ENCODE measurements at places on chromosomes 1 and 21.

DNA sequence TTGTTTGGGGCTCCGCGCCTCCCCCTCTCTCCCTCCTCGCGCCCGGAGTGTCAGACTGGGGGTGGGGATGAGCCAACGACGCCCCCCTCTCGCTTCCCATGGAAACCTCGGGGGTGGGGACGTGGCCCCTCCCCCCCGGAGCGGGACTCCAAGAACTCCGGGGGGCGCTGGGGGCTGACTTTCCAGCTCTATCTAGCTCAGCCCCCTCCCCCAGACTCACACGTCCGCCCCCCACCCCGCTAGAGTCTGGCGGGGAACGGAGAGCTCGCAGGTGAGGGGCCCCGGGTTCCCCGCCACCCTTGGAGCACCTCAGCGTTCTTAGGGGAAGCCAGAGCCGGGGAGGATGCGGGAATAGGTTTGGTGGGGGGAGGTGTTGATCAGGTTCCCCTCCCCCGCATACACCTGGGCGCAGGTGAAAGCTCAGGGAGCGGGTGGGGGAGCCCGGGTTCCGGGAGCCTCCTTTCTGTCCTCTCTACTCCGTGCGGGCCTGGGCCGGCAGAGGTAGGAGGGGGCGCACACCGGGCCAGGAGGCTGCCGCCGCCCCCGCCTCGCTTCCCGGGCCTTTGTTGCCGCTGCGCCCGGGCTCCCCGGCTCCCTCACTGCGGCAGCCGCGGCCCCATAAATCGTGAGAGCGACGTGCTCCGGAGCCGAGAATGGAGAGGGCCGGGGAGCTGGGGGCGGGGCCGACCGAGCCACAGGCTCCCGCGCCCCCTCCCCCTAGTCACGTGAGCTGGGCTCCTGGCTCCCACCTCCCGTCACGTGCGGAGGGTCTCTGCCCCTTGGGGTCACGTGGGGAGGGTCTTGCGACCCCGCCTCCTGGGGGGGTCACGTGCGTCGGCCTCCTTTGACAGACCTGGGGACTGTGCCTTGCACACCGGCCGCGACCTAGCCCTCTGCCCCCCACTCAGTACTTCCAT, 1.9 kb downstream of the EFNA3 start:
- no peak for DNase-seq

DNA sequence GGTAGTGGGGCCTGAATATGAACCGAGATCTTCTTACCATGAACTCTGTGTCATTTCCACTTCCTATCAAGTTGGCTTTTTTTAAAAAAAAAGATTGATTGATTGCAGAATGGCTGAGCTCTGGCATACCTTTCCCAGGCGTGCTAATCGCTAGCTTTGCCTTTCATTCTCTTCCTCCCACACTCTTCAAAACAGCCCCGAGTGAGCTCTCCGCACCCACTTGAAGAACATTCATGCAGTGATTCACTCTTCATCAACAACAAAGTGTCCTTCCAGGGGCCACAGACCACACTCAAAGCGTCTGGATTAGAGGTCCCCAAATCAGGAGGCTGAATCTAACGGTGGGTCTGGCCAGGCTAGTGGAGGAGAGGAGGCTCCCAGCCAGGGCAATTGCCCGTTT, 96.3 kb upstream of the GALNT2 start:
- DNase-seq: no peak

- no peak for DNase-seq
Measured at GRCh38 chr1:37797750-37798345, 4.2 kb downstream of the MANEAL start.

DNA sequence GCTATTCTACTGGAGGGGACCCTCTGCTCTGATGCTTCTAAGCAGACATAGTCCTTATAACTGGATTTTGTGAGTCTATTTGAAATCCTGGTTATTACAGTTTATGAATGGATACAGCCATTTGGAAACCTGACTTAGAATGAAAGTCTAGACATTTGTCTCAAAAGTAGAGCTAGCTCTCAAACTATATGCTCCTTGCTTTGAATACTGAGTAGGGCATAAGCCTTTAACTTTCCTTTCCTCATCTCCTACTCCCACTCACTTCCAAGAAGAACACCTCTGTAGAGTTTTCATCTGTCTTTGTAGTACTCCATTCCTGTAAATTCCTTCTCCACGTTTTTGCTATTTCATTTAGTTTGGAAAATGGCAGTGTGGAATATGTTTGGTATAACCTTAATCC, 9.0 kb upstream of the ARID1A start:
- no peak for DNase-seq

DNA sequence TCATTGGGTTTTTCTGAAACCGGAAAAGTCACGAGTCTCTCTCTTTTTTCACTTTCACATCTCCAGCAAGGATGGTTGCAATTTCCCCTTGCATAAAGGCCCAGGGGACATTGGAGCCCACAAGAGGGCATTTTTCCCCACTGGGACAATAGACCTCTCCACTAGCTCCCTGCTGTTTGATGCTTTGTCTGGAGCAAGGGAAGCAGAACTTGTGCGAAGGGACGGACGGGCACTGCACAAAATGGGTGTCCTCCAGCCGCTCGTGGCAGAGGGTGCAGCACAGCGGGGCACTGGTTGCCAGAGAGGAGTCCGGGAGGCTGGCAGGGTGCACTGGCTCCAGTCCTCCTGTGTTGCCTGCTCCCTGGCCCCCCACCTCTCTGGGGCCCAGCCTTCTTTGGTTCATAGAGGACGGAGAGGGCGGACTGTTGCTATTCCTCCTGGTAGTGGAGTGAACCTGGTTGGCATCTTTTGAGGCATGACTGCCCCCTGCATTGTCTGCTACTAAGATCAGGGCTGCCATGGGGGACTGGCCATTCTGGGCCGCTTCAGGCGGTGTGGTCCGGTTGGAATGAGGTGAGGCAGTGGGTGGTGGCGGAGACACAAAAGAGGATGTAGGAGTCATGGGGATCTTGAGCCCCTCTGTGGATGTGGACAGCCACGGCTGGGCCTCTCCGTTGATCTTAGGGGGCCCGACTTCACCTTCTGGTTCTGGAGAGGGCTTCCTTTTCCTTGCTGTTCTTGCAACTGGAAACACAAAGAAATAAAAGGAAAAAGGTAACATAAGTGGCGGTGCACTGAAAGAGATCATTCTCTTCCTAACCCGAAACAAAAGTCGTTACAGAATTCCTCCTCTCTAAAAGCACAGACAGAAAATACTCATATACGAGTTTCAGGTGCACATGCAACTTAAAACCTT, 2.6 kb downstream of the IRF2BP2 start:
- DNase-seq: no peak

- no peak for DNase-seq
Measured at GRCh38 chr1:158457246-158457645, 4.4 kb upstream of the OR10K1 start.

GRCh38 chr1:230975636-230976035, 3.0 kb downstream of the TTC13 start:
- no peak for DNase-seq

GRCh38 chr1:205693421-205693991, 13.2 kb upstream of the SLC45A3 start:
- DNase-seq: no peak

DNA sequence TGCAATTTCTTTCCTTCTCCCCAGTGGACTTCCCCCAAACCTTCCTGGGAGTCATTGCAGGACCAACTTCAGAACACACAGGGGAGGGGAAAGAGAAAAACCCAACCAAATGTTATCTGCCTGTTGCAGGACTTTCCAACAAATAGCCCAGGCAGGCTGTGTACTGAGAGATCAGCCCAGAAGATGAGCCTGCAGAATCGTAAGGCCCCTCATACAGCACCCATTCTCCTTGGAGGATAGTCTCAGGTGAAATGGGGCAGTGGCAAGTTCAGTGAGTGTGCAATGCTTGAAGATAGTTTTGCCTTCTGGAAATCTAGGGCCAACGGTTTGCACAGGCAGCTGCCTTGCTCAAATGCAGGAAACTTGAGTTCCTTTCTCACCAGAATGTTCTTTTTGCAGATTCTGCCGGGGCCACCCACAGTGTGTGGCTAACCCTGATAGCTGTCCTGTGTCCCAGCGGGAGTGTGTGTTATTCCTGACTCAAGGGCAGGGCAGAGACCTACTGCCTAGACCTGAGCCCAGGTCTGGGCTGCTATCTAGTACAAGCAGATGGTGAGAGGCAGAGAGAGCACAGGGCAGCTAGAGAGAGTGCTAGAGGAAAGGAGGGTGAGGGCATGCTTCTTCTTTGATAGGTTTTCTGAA, 48.8 kb downstream of the GADD45A start:
- no peak for DNase-seq

DNA sequence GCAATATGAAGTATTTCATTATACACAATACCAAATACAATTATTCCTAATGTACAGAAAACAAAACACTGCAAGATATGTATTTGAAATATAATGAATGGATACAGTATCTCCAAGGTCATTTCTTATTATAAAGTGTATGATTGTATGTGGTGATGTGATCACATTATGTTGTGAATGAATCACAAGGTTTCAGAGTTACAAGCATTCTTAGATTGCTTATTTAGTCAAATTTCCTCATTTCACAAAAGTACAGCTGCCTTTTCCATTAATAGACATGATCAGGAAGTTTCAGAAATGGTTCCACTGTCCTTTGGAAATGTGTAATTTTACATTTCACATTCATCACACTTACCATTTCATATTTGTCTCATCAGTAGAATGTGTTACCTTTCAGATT, 28.3 kb upstream of the NEK7 start:
- DNase-seq: no peak

DNA sequence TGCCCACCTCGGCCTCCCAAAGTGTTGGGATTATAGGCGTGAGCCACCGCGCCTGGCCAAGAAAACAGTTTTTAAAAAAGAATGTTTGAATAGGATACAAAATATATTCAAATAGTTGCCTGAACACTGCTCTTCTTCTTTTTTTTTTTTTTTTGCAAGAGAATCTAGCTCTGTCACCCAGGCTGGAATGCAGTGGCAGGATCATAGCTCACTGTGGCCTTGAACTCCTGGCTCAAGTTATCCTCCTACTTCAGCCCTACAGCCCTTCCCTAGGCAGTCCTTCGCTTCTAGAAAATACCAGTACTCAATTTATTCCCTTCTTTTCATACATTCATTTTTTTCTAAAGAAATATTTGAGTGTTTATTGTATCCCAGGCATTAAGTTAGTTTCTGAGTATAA, 67.9 kb downstream of the OSBPL9 start:
- DNase-seq: no peak

GRCh38 chr1:237478842-237479241, 411.9 kb downstream of the ZP4 start:
- no peak for DNase-seq

DNA sequence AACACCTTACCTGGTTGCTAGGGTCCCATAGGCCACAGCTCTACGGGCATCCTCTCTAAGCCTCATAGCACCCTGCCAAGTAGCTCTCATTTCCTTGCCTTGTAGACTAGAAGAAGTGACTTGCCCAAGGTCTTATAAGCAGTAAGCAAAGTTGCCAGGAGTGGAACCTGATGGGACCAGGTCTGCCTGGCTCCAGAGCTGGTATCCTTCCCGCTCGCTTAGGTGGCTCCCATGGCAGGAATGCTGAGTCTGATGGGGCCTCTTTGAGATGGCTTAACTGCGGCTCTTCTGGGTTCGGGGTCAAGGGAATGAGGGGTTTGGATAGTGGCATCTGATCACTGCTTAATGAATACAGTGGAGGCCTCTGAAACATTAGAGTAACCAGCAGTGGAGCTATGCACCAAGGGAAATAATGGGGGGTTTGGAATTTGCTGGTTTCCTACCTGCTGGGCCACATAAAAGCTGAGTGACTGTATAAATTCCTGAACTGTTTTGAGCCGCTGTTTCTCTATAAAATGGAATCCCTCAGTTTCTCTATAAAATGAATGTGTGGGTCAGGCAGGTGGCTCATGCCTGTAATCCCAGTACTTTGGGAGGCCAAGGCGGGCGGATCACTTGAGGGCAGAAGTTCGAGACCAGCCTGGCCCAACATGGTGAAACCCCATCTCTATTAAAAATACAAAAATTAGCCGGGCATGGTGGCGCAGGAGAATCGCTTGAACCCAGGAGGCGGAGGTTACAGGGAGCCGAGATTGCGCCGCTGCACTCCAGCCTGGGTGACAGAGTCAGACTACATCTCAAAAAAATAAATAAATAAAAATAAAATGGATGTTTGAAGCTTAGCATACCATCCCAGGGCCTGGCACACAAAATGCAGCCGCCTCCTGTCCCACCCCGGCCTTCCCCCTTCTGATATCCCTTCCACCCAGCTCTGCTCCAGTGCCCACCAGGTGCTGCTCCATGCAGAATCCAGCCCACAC, 12.4 kb downstream of the FAM151A start:
- DNase-seq: no peak

- no peak for DNase-seq
Measured at GRCh38 chr1:22665752-22666151, 12.7 kb downstream of the C1QB start.

- no peak for DNase-seq
Measured at GRCh38 chr1:20540281-20540680, 12.1 kb upstream of the FAM43B start.

GRCh38 chr1:155085504-155086127, 7.0 kb downstream of the EFNA3 start:
- peak; percentile 80 for DNase-seq

DNA sequence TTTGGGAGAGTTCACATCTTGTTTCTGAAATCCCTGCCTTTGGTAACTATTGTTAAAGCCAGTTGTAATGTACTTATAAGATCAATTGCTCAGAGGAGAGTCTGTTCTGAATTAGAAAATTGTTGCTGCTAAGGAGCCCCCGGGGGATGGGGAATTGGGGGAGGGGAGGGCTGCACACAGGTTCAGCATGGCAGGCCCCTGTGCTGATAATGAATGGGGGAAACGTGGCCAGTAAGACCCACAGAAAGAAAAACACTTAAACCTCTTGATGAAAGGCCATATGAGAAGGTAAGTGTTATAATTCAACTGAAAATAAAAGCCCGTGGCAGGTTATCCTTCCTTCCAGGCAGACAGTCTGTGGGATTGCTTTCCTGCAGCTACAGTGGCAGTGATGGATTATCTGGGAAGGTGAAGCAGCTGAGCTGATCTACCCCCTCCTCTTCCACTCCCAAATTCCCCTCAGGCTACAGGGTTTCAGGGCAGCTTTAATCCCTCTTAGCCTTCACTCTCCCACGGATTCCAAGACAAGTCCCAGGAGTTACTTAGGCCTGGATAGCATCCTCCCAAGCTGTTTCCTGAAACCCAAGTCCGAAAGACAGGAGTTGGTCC, 398.8 kb downstream of the TBX15 start:
- DNase-seq: no peak

GRCh38 chr1:63189677-63190076, 132.7 kb upstream of the FOXD3 start:
- no peak for DNase-seq

- no peak for DNase-seq
Measured at GRCh38 chr1:20703124-20703756, 14.6 kb downstream of the KIF17 start.

GRCh38 chr1:205524794-205525101, 20.3 kb downstream of the CDK18 start:
- no peak for DNase-seq

Data from LoVo (cell line).